ENCODE measurements at places on chromosomes 3 and 15. TPM values are rescaled to one million over a fixed set of nuclear protein-coding genes. Genes with fewer than 3 reads are reported as not detected.

DNA sequence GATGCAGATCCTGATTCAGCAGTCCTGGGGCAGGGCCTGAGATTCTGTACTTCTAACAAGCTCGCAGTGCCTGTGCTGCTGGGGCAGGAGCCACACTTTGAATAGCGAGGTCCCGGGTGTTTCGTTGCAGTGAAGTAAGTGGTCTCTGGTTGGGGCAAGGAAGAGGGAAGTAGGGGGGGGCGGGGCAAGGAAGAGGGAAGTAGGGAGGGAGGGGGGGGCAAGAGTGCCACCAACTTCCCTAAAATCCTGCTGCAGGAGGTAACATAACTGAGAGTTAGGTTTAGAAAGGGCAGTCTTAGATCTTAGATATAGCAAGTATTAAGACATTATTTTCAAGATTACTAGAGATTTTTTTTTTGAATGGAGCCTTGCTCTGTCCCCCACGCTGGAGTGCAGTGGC, 35.5 kb downstream of the CRTAP start:
- no peak for DNase-seq

Gene LSM3
- polyA plus RNA-seq, result 18.6 TPM

GRCh38 chr3:48433472-48434118, 3.7 kb upstream of the PLXNB1 start:
- peak; percentile 56 for DNase-seq

Gene BTLA
- 0.04 TPM for polyA plus RNA-seq

Gene BLM
- polyA plus RNA-seq, result 1.3 TPM

Gene COLQ
- polyA plus RNA-seq, result 1.9 TPM

DNA sequence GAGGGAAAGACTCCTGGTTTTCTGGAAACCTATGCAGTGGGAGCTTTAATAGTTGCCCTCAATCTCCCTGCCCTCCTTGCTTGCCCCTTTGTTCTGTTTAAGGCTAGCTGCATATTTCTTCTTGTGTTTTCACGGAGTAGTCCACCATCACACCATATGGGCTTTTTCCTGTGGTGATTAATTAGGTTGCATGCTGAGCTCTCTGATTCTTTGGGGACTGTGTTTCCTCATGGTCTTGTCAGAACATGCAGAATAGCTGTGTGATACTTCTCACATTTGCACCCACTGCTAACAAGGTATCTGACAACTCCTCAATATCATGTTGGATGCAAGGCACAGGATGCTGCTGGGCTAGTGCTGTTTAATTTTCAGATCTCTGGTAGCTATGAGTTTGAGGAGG, 139.6 kb downstream of the PTPRG start:
- DNase-seq, result no peak

DNA sequence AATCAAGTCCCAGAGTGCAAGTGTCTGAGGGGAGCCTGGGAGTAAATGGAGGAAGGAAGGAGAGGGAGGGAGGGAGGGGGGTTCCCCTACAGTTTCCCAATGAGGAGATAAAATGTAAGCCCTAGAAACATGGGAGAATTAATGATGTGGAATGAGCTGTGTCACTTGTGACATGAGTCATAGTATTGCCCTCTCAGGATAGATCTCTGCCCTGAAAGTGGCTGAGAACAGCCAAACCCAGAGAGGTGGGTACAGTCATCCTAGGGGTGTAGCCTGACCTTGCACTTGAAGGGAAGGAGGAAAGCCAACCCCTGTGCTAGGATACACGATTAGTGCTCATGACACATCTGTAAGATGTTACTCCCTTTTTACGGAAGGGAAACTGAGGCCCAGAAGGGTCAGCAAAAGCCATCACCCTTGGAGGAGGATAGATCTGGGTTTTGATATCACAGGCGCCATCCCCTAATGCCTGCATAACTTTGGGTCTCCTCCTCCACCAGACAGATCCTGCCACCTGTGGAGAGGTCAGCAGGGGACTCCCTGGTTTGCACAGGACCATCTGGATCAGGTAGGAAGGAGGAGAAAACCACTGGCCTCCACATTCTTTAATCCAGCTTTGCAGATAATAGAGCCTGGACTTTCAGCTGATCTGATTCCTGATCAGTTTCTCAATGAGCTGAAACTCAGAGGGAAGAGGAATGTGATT, 23.1 kb upstream of the USP3 start:
- no peak for DNase-seq

GRCh38 chr3:79306934-79307570, 460.7 kb downstream of the ROBO1 start:
- no peak for DNase-seq

- DNase-seq, result peak; percentile 84
Measured at GRCh38 chr3:141796889-141797781, 33.9 kb downstream of the GRK7 start.

GRCh38 chr3:57530071-57530608, 14.0 kb downstream of the DNAH12 start:
- DNase-seq, result no peak

Gene MYZAP
- polyA plus RNA-seq, result 11.3 TPM

Gene EMC7
- 63.6 TPM for polyA plus RNA-seq

DNA sequence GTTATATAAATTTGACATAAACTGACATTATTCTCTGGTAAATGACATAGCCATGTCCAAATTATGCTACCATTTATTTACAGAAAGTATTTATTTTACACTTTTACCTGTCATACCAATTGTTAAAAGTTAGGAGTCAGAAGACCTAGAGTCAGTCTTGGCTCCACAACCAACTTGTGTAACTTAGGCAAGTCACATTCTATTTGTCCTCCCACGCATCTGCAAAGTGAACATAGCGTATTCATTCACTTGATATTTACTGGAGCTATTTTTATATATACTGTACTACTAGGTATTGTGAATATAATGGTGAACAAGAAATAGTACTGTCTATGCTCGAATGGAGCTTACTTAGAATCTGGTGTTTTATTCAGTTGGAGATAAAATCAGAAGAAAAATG, 78.7 kb downstream of the ZNF280D start:
- no peak for DNase-seq

- DNase-seq, result no peak
Measured at GRCh38 chr3:94875149-94875548, 812.3 kb downstream of the NSUN3 start.

GRCh38 chr15:86830304-86830703, 750.6 kb downstream of the AGBL1 start:
- no peak for DNase-seq

Gene SST
- polyA plus RNA-seq, result 0.37 TPM

DNA sequence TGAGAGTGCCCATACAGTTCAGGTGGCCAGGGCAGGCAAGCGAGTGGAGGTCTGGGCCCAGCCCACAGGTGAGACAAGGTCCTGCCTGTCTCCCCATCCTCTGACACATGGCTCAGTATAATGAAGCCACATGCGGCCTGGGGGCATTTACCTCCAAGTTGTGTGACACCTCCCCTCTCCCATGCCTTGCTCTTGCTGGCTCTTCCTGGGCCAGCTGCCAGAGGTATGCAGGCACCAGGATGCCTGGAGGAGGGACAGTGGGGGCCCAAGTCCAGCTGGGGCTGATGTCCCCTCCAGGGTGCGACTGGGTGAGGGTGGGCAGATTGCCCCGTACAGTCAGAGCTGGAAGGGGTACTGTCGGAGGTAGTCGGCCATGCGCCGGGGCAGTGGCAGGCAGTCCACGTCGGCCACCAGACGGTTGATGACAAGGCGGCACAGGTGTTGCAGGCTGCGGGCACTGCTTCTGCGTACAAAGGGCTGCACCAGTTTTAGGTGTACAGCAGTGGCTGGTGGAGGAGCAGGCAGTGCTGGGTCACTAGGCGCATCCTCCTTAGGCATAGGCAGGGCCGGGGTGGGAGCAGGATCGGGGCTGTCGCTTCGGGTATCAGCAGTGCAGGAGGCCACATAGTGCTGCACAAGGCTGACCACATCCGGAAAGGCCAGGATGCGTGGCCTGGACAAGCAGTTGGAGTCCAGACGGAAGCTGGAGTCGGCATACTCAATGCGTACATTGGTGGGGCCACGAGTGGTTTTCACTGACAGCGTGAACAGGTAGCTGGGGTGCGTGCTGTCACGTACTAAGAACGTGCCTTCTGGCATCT, 4.1 kb downstream of the CISH start:
- DNase-seq, result peak; percentile 21

GRCh38 chr3:160719710-160720109, 36.3 kb upstream of the PPM1L start:
- no peak for DNase-seq

Gene IL17RB
- polyA plus RNA-seq, result 1.1 TPM

GRCh38 chr3:150547045-150547741, 606 bp downstream of the EIF2A start:
- DNase-seq, result no peak

Gene AQP9
- 2.9 TPM for polyA plus RNA-seq

GRCh38 chr3:16410659-16411058, 102.8 kb downstream of the RFTN1 start:
- DNase-seq, result no peak

- peak; percentile 55 for DNase-seq
Measured at GRCh38 chr3:50165910-50166538, 10.9 kb downstream of the SEMA3F start.
